MV-4-11 (cell line): ENCODE measurements at places on chromosomes 5 and 9.

- no peak for DNase-seq
These were observed at the start of gene ALDH1A1 for GRCh38 chr9:72952914-72953313. Gene ALDH1A1 (minus strand): TSS chr9:72953053. CDS start chr9:72953000, 53 bp downstream.

DNA sequence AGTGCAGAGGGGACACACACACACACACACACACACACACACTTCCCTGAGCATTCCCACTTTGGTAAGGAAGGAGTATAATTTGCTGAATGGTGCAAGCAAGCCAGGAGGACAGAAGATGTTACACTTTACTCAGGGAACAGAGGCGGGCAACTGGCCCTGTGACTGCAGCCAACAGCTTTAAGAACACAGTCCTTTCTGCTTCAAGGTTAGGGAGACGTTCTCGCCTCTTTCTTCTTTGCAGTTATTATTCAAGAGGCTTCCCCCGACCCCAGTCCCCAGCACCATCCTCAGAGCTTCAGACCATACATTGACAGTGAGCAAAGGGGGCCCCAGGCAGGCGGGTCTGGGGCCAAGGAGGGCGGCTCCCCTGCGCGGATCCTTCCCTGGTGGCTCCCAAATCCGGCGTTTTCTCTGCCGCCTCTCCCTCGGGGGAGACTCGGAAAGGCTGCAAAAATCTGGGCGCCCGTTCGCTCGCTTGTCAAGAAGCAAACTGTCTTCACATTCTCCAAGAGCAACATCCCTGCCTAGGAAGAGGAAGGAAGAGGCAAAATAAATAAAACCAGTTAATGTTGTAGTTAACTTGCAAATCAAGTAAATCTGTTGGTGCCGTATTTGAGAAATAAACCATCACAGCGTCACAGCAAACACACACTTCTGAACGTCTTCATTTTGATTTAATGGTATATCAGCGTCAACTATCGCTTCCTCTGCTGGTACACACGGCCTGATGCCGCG lies 3.8 kb upstream of the LHX2 start:
- DNase-seq, result no peak

- no peak for DNase-seq
These were observed 5.0 kb downstream of the PRUNE2 start for GRCh38 chr9:76900884-76901440.

- DNase-seq, result no peak
These were observed 23.1 kb upstream of the DMRTA1 start for GRCh38 chr9:22423566-22423965.

DNA sequence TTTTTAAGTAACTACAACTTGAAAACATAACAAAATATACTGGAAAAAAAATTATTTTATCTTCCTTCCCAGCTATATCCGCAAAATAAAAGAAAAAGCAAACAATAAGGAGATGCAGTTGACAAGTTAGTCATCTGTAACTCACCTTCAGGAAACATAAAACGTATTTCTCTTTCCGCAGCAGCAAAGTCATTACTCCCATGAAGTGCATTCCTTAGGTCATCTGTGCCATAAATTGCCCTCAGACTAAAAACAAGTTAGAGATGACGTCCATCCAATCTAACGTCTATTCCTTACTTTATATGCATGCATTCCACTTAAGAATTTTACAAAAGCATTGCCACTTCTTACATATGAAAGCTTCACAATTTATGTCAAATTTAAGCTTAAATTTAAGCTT lies 10.9 kb downstream of the NME5 start:
- DNase-seq, result no peak

DNA sequence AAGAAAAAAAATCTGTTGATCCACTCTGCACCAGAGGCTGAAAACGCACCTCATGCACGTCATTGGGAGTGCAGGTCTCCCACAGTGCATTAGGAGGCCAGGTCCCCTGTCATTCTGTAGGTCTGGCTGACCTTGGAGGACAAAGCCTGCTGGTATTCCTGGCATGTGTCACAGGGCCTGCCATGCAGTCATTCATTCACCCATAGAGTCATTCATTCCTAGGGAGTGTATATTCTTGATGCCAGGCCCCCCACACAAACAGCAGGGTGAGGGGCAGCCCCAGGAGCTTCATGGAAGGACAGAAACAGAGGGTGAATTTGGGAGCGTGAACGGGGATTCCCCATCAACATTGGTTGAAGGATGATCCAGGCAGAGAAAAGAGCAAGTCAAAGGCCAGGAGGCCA lies 2.2 kb downstream of the GBGT1 start:
- DNase-seq, result no peak

GRCh38 chr9:5670079-5670478 lies 41.2 kb downstream of the RIC1 start:
- DNase-seq, result no peak

DNA sequence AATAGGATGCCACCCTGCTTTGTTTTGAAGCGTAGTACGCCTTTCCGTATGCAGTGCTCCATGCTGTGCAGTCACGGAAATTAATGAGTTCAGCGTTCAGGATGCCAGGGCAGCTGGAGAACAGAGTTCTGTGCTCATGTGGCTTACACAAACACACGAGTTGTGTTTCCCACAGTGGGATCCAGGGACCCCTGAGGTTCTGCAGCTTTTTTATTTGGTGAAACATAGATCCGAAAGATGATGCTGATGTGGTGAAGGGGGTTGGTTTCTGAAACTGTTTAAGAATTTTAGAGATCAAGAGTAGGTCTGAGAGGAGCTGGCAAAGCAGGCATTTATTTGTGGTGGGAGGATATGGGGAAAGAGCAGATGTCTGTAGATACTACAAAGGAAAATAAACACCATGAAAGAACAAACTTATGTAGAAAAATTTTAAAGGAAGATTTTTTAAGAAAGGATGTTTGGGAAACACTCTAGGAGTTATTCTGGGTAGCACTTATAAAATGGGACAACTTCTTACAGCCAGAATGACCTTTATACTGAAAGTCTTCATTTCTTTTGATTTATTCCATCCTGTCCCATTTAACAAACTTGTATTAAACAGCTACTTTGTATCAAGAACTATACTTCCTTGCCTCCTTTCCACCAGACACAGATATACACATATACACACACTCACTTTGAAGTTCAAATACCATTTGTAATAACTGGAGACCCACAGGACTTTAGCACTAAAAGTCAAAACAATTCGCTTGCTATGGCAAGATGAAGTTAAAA lies 52.7 kb downstream of the ITGA1 start:
- no peak for DNase-seq

DNA sequence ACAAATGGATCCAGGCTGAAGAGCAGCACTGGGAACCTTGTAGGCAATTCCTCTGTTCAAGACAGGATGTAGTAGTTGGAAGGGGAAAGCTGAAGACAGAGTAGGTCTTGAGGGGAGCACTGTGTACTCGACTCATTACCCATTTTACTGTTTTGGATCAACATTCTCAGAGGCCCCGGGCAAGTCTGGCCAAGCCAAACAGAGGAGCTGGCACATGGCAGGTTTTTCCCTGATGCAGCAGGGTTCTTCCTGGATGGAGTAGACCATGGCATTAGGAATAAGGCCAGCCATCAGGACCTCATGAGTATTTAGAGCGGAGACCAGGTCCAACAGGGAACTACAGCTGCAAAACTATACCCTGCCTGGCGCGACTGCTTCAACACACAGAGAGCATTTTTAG lies 4.4 kb downstream of the SVEP1 start:
- DNase-seq, result no peak

DNA sequence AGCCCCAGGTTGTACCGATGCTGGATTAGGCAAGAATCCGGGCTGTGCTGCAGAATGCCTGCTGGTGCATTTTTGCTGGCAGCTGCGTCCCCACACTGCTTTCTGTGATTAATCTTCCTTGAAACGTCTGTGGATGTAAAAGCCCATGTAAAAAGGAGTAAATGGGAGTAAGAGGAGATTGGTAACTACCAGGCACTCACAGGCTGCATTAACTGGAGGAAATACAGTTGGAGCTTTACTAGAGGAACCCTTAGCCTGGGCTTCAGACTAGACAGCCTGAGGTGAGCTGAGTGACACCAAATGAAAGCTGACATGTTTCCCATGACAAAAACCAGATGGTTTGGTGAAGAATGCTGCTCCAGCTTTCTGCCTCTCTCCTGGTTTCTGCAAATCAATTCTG lies 190.4 kb upstream of the GAS1 start:
- no peak for DNase-seq

DNA sequence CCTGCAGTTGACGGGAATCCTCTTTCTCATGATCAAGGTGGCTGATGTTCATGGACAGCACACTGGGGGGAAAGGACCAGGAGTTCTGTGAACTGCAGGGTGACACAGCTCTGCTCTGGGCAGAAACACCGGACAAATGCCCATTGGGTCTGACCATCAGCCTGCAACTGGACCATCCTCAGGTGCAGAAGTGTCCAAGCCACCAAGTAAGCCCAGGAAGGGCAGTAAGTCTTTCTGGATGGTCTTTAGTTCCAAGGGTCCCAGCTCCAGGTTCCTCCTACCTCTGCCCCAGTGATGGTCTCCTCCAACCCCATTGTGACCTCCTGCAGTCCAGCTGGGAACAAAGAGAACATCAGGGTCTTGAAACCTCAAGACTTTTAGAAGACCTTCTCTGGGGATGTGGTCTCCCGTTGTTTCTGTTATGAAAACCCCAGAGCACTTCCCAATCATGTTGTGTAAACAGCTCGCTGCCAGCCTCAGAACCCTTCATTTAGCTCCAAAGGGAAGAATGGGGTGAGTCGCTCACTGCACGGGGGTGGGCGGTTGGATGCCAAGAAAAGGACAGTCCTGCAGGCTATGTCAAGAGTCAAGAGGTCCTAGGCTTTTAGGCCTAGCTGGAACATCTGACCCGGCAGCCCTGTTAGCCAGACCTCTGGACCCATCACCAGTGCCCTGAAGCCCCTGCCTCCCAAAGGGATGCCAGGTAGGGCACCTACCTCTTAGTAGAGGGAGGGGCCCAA lies 41.8 kb upstream of the TCF7 start:
- DNase-seq, result no peak

DNA sequence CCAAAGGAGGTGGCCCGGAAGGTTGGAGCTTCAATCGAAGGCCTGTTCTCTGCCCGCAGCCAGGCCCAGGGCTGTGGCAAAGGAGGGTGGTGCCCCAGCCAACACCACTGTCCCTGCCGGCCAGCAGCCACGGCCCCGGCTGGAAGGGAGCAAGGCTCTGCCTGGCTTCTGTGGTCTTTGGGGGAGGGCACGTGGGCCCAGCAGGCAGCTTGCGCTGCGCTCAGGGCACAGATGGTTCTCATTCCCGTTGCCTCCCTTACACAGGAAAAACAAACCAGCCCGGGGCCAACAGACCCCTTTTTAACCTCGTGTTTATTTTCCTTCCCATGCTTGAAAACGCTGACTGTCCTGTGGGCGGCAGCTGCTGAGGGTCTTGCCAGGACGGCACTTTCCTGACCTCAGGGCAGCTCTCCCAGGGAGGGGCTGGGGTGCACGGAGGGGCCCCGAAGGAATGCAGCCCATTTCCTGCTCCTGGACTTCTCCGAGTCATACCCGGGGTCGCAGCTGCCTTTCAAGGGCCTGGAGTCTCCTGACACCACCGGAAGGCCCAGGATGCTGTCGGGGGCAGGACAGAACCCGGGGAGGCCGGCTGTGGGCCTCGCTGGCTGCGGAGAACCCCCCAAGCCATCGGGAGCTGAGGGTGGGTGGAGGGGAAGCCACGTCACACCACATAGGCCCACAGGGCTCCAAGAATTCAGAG lies 1.1 kb upstream of the GPSM1 start:
- no peak for DNase-seq

GRCh38 chr5:178418471-178419010 lies 171.7 kb downstream of the COL23A1 start:
- no peak for DNase-seq

DNA sequence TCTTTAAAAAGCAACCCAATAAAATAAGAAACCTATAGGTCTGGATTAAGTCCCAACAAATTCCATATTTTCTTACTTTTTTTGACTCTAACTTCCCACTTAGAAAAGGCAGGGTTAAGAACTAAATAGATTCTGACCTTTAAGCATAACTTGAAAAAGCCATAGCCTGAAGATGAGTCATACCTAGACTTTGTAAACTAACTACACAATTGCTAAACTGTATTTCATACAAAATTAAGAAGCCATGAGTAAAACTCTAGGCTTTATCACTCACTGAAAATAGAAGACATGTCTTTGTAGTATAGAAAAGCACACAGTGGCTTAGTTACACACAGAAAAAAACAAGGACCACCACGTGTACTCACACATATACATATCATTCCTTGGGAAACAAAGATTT lies 51.5 kb downstream of the MLLT3 start:
- no peak for DNase-seq

- no peak for DNase-seq
These were observed 64.2 kb downstream of the MAST4 start for GRCh38 chr5:66660396-66660795.

GRCh38 chr5:112390327-112390726 lies 28.8 kb downstream of the EPB41L4A start:
- DNase-seq, result no peak

DNA sequence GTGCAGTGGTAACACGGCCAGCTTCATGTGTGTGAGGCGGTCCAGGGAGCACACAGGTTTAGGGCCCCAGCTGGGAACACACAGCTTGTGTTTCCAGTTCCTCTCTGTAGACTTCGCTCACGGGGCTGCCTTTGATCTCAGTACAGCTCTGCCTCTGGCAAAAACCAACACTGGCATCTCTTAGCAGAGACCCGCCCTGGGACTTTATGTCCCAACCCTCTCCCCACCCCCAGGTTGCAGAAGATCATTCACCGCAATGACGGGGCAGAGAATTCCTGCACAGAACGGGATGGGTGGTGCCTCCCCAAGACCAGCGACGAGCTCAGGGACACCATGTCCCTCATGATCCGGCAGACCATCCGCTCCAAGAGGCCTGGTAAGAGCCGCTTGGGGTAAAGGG lies 5.2 kb upstream of the CEL start:
- no peak for DNase-seq

DNA sequence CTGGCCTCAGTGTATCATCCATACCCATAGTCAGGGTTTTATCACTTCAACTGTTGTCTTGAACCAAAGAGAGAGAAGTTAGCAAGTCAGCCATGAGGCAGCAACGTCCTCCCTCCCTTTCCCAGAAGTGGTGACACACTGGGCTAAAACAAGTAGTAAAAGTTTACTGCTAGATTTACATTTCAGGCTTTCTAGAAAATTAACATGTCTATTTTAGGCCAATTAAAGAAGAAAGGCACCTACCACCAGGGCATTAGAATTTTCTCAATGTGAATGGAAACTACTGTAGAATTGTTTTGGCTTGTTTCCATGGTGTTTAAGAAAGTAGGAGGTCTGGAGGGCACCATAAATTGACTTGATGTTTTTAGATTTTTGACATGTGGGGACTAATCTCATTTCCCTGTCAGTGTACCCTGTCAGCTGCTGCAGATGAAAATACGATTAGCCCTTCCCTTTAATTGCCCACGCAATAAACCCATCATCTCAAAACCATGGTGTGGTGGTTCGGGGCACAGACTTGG lies 121.8 kb upstream of the ELL2 start:
- no peak for DNase-seq
